Stimulated activated CD8-positive, alpha-beta memory T cell treated with anti-CD3 and anti-CD28 coated beads, Interleukin-7, amount 100 ng/mL, for 48 hours (primary cell): ENCODE measurements at places on chromosomes 1 and 21.

- no peak for DNase-seq
Observed at GRCh38 chr1:186043296-186043695, 309.1 kb downstream of the HMCN1 start.

GRCh38 chr1:158112994-158113758 is 67.5 kb upstream of the CD1D start:
- no peak for DNase-seq

GRCh38 chr21:45280969-45281368 is 6.7 kb downstream of the POFUT2 start:
- no peak for DNase-seq

GRCh38 chr1:177975588-177976495 is 6.0 kb upstream of the SEC16B start:
- DNase-seq = no peak

GRCh38 chr1:8061210-8061609 is 35.1 kb upstream of the ERRFI1 start:
- DNase-seq = no peak

- no peak for DNase-seq
Observed at GRCh38 chr1:115714572-115715141, 53.9 kb downstream of the CASQ2 start.

- no peak for DNase-seq
Observed at GRCh38 chr1:245500546-245500945, 345.8 kb downstream of the KIF26B start.

GRCh38 chr21:17697473-17697872 is 84.8 kb upstream of the BTG3 start:
- no peak for DNase-seq
